Head of caudate nucleus (tissue), 42 donors: ENCODE measurements at places on chromosomes 16 and 17.

DNA sequence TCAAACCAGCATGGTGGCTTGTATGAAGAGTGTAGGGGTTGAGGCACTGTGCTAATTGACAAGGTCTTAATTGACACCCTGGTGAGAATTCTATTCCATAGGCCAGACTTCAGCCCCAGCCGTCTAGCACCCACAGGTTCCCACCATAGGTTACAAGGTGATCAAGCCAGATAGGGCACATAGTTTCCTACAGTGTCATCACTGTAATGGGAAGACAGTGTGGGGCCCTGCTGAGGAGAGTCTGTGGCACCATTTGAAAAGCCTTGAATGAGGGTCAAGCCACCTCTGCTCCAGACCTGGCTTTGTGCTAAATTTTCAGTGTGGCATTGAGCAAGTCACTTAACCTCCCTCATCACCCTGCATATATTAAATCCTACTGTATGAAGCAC lies 36.2 kb downstream of the YPEL2 start:
- DNase-seq = no peak

GRCh38 chr17:77501751-77502625 lies 361.2 kb downstream of the SEC14L1 start:
- DNase-seq = no peak

GRCh38 chr16:2825906-2826305 lies 4.2 kb upstream of the ZG16B start:
- DNase-seq = no peak

DNA sequence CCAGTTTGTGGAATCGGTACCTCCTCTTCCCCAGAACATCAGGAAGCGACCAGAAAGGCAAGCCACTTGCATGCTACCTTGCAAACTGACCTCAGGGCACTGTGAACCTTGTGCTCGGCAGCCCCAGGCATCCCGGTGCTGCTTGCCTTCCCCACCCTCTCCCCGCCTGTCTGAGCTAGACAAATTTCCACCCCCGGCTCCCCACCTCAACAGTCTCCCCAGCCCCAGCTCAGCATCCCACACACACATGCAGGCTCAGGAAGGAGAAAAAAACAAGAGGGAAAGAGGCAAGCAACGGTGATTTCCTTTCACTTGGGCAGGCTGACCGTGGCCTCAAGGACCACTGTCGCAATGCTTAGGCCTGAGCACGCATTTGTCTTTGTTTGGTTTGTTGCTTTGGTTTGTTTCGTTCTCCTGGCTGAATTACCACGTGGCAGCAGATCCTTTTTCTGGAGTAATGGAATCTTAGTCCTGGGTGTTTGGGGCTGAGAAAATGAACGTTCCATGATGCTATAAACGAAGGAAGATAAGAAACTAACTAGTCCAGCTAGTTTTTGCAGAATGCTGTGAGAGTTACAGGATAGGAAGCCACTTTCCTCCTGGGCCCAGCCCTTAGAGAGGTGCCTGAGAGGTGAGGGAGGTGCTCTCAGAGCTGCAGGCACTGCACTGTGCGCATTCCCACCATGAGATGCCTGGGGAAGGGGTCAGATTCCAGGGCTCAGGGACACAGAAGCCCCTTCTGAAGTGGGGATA lies 27.9 kb downstream of the SDK2 start:
- peak; percentile 56 for DNase-seq

GRCh38 chr17:16940116-16940881 lies 31.6 kb downstream of the TNFRSF13B start:
- DNase-seq = no peak

DNA sequence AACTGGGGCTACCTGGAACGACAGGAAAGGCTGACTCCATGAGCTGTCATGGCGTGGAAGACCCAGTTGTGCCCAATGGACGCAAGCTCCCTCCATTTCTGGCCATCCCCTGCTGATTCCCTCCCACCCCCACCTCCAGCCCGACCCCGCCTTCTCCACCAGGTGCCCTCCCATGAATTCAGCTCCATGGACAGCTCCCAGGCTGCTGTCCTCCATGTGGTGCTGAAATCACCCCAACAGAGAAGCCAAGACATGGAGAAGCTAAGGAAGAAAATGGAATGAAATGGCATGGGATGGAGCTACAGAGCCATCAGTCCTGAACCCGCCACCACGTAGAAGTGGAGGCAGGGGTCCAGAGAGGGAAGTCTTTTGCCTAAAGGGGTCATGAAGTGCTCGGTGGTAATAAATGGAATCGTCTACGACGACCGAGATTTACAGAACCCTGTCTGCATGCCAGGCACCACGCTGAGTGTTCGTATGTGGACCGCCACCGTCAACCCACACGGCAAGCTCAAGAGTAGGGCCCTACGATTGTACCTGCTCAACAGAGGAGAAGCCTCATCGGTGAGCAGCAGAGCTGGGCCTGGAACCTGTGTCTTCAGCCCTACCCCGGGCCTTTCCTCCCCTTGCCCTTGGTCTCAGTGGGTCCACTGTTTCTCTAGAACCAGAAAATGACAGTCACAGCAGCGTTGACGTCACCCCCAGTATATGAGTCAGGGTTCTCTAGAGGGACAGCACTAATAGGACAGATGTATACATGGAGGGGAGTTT lies 9.3 kb upstream of the ZC3H18 start:
- DNase-seq = no peak

DNA sequence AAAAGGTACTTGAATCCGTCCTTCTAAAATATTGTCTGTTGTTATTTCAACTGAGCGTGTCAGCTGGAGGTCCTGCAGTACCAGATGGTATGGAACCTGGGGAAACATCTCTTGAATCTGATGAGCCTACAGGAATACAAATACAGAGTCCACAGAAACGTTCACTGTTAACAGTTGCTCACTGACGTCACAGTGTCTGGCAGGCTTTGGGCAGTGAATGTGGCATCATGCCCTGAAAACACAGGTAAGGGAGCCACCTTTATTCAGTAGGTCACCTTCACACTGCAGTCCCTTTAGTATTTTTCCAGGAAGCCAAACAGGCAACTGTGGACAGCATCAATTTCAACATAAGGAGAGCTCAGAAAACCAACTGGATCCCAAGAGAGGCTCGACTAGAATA lies 56.1 kb downstream of the AMFR start:
- no peak for DNase-seq

DNA sequence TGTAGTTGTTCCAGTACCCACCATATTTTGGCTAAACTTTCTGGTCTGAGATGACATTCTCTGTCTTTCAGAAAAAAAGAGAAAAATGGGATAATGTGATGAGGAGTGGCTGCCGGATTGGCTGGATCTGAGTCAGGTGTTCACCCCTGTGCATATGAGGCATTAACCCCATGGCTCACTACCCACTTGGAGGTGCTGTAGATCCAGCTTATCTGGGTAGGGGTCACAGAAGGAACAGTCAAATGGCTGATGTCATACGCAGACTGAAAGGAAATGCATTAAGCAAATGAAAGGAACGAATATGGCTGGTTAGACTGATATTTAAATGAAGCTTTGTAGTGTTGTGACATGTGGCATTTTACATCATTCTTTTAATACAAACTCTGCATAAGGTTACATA lies 17.3 kb downstream of the MAP2K6 start:
- DNase-seq = no peak

- no peak for DNase-seq
Observed at GRCh38 chr17:8753136-8753975, 5.0 kb downstream of the SPDYE4 start.

GRCh38 chr16:3266873-3267537 lies 10.6 kb upstream of the MEFV start:
- peak; percentile 8 for DNase-seq

GRCh38 chr16:86157616-86158247 lies 258.8 kb downstream of the IRF8 start:
- no peak for DNase-seq

DNA sequence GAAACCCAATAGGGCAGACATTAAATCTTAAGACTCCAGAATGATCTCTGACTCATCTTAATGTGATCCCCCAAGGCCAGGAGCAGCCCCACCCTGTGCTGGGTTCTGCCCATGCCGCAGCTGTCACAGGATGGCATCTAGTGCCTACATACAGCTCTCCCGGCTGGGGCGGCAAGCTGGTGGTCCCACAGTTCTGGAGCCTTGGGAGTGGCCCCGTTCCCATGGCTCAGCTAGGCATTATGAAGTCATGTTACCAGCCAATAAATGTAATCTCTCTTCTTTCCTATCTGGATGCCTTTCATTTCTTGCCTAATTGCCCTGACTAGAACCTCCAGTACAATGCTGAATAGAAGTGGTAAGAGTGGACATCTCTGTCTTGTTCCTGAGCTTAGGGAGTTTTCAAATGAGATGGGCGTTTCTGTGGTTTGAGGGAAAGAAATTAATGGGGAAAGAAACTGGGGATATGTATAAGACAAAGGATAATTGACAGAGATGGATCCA lies 95.7 kb upstream of the DNAH17 start:
- no peak for DNase-seq

DNA sequence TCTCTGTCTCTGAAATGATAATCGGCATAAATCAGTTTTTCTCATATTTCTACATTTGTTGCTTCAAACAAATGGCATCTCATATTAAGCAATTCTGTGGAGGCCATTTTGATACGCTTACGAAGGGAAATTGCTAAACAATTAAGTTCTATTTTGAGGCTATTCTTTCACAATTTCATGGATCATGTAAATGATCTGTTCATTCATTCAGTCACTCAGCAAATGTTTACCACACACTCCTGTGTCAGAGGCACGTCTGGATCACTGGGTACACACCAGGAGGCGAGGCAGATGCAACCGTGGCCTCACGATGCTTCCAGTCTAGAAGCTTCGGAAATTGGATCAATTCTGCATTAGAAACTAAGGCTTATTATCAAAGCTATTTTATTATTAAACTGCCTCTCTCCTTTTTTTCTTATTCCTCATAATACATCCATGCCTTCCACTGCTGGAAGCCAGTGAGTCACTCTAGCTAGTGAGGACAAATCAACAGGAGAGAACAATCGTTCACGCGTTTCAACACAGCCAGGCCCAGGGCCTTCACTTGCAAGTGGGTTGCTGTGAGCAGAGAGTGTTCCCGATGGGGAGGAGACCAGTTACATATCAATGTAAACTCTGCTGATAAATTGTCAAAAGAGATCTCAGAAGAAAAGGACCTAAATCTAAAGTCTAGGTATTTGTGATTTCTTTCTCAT lies 11.3 kb upstream of the SLC39A11 start:
- DNase-seq = no peak

GRCh38 chr16:85157813-85158742 lies 45.8 kb upstream of the CIBAR2 start:
- no peak for DNase-seq

- DNase-seq = no peak
Observed at GRCh38 chr17:82495844-82496528, 23.5 kb upstream of the FOXK2 start.

DNA sequence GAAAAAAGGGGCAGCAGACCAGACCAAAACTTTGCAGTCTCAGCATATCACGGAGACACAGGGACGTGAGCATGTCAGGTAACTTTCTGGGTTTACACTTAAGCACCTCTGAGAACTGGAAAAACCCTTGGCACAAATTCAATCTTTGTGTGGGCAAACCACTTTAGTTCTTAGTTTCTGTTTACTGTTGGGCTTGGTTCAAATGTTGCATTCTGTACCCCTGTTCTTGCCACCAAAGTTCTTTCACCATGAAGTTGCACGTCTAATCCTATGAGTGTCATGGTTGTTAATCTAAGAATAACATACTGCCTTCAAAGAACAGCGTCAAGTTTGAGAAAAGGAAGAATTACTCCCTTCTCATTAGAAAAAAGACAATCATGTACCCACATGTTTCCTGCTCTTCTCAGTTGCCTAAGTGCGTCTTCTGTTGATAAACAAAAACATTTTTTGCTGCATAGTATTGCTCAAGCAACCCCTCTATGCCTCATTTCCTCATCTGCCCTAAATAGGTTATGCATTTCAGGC lies 11.6 kb downstream of the KRT33A start:
- DNase-seq = no peak

DNA sequence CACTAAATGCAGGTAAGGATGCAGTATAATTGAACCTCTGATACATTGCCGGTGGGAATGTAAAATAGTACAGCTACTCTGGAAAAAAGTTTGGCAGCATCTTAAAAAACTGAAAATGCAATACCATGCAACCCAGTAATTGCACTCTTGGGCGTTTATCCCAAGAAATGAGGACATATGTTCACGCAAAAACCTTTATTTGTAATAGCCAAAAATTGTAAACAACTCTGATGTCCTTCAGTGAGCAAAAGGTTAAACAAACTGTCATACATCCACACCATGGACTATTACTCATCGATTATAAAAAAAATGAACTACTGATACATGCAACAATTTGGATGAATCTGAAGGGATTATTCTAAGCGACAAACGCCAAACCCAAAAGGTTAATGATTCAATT lies 16.9 kb downstream of the SYNRG start:
- no peak for DNase-seq

- DNase-seq = no peak
Observed at GRCh38 chr17:51443646-51444045, 183.3 kb downstream of the UTP18 start.

DNA sequence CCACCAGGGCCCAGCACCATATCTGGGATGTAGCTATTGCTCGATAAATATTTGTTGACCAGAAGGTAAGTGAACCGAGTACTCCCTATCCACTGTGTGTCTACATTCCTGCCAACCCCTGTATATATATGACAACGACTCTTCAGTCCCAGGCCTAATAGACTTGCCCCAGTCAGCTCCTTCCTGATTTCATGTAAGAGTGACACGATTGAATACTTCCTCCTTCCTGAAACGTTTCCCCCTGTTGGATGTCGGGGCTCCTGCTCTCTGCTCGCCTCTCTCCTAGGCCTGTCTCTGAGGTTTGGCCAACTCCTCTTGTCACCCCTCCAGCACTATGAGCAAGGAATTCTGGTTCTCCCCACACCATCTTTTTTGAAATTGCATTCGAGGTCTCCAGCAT lies 178.9 kb downstream of the PRKCA start:
- DNase-seq = no peak

DNA sequence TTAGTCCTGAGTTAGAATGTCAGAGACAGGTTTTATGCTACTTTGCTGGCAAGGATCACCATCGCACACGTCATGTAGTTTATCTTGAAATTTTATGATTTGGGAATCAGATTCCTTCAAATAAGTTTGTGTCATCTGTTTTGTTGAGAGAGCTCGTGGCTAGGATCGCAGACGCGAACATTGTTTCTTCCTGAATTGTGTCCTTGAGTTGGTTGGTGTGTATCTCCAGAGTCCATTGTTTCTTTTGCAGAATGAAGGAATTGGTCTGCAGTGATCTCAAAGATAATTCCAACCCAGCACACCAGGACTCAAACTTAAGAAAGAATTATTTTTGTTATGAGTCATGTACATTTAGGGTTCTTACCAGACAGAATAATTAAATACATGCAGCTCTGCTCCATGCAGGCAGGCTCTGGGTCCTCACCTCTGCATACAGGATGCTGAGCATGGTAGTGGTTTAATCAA lies 51.6 kb downstream of the PRKCA start:
- DNase-seq = no peak

GRCh38 chr17:60355663-60356594 lies 36.0 kb downstream of the USP32 start:
- no peak for DNase-seq

- DNase-seq = no peak
Observed at GRCh38 chr17:77280304-77281121, 139.7 kb downstream of the SEC14L1 start.
